ENCODE measurements at places on chromosomes 7 and 10.

DNA sequence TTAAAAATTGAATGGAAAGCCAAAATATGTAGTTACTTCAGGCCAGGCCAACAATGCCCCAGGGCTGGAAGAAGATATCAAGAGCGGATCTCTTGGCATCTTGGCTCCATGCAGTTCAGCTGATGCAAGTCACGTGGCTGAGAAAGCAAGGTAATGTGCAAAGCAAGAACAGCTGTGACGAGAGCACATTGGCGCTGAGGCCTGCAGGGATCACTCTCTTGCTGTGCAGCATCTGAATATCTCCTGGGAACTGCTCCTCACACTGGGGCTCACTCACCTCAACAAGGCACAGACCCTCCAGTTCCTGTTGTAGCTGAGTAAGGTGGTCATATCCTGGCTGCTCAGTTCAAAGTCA, 14.0 kb downstream of the AKR1B1 start:
- no peak for DNase-seq

GRCh38 chr10:55019439-55019838, 218.4 kb upstream of the PCDH15 start:
- DNase-seq = no peak

DNA sequence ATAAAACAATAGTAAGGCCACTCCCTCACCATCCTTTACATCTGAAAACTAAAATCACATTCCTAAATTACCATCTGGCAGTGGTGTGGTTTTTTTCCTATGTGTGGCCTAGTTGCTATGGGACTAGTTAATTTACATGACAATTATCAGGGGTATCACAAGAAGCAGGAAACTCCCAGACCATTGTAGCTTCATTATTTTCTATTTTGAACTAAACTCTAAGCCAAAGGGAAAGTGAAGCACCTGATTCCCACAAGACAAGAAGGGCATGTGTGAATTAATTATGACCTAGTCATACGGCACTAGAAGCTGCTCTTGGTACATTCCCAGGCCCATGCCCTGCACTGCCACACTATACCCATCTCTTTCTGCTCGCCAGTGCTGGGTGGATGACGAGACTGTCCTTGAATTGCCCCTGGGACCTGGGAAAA, 103.4 kb downstream of the ATXN7L1 start:
- no peak for DNase-seq

- DNase-seq = no peak
Observed at GRCh38 chr10:86659721-86660453, 5.5 kb downstream of the OPN4 start.

DNA sequence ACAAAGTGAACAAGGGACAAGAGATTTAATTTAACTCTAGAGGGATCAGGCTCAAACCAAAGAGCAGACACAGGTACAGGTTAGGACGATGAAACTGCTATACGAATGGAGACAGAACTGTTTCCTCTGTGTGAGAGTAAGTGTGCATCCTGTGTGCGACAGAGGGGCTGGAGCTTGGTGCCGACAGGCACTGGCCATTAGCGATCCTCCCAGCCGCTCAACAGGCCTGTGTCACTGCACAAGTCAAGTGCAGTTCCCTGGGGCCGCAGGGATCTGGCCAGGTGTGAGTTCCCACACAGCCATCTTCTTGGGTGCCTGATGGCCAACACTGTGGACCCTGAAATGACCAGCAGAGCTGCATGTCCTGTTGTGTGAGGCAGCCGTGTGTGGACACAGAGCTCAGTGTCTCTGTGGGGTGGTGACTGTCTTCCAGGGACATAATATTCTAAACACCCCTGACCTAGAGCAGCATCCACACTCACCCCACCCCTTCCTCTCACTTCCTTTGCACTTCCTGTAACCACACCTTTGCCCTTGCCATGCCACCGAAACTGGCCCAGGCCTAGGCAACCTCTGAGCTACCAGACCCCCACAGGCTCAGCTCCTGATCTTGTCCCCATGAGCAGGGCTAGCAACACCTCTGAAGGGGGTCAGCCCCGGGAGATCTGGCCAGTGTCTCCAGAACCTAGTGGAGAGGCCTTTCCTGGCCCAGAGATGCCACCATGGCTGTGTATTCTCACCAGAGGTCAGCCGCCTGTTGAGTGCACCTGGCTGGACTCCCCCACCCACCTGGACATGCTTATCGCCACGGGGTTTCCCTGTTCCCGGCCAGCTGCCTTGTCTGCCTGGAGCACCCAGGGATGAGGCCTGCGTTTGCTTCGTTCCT, 11.7 kb upstream of the TBRG4 start:
- DNase-seq = no peak

DNA sequence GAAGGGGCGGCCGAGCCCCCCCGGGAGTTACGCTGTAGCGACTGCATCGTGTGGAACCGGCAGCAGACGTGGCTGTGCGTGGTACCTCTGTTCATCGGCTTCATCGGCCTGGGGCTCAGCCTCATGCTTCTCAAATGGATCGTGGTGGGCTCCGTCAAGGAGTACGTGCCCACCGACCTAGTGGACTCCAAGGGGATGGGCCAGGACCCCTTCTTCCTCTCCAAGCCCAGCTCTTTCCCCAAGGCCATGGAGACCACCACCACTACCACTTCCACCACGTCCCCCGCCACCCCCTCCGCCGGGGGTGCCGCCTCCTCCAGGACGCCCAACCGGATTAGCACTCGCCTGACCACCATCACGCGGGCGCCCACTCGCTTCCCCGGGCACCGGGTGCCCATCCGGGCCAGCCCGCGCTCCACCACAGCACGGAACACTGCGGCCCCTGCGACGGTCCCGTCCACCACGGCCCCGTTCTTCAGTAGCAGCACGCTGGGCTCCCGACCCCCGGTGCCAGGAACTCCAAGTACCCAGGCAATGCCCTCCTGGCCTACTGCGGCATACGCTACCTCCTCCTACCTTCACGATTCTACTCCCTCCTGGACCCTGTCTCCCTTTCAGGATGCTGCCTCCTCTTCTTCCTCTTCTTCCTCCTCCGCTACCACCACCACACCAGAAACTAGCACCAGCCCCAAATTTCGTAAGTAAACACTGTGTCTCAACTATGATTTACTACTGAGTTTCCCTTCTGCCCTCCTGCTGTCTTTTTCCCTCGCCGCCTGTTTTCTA, 666 bp downstream of the NRG3 start:
- DNase-seq = no peak

DNA sequence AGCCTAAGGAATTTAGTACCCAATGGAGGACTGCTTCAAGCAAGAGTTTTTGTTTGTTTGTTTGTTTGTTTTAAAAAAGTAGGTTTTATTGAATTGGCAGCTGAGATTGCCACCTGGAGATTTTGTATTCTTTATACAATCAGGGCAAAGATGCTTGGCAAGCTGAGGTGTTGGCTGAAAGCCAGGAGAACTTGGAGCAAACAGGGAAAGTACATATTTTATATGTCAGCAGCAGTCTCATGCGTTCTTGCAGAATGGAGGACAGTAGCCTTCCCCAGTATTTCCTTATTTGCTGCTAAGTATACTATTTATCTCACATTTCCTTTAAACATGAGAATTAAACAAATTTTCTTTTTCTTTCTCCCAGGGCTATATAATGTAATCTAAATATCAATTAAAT, 22.6 kb upstream of the ICA1 start:
- no peak for DNase-seq

DNA sequence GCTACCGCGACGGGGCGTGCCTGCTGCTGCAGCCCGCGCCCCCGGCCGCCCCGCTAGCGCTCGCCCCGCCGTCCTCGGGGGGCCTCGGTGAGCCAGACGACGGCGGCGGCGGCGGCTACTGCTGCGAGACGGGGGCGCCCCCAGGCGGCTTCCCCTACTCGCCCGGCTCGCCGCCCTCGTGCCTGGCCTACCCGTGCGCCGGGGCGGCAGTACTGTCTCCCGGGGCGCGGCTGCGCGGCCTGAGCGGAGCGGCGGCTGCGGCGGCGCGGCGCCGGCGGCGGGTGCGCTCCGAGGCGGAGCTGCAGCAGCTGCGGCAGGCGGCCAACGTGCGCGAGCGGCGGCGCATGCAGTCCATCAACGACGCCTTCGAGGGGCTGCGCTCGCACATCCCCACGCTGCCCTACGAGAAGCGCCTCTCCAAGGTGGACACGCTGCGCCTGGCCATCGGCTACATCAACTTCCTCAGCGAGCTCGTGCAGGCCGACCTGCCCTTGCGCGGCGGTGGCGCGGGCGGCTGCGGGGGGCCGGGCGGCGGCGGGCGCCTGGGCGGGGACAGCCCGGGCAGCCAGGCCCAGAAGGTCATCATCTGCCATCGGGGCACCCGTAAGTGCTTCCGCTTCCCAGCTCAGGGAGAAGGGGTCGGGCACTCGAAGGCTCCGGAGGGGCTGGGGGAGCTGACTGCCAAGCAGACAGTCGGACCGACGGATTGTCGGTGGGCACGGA, 761 bp downstream of the PTF1A start:
- DNase-seq = no peak

GRCh38 chr7:14685167-14685566, 217.4 kb downstream of the DGKB start:
- no peak for DNase-seq

DNA sequence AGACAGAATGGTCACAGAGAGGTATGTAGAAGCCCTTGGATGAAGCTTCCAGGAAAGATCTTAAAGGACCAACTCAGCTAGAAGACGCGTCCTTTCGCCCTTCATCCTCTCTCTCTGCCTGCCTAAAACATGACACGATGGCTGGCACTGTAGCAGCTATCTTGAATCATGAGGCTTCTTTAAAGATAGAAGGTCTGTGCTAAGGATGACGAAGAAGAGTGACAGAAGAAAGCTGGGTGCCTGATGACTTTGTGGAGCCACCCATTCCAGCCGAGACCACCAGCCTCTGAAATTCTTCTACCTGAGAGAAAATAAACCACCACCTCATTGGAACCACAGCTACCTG, 25.5 kb downstream of the WDR86 start:
- no peak for DNase-seq

DNA sequence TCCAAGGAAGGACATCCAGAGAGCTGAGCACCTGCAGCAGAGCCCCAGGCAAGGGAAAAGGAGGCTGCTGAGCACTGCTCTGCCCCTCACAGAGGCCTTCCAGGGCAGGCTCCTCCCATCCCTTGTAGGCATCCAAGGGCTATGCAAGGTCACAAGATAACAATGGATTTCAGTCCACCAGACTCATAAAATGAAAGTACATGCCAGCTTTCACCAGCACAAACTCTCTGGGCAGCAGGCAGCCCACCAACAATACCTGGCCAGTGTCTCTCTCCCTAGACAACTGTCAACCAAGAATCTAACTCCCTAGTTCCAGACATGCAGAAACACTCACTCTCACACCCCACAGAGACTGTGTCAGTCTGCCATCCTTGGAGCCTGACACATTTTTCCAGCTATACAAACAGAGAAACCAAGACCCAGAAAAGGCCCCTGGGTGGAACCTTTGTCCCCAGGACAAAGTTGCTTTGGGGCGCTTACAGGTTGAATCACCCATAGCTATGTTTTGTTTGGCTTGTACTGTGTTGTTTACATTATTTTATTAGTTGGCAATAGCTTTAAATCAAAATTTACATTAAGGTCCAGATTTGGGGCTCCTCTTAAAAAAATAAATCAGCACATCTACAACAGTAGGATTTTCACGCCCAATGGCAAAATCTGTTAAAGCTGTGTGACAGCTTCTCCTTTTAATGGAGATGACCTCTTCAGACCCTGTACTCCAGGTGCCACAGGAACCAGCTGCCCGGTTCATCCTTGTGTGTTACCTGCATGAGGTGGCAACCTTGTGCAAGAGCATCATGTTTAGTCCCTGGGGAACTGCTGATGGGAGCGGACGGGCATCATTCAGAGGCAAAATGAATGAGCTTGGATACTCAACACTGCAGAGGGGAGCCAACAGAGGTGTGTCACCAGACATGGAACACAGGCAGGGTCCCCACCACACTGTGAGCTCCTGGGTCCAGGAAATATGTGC, 5.2 kb downstream of the GRID1 start:
- no peak for DNase-seq

GRCh38 chr7:1095621-1096155, 7.8 kb downstream of the GPER1 start:
- no peak for DNase-seq

GRCh38 chr7:79622781-79623180, 169.3 kb upstream of the MAGI2 start:
- no peak for DNase-seq

GRCh38 chr7:111825046-111825445, 262.8 kb upstream of the IMMP2L start:
- DNase-seq = no peak

DNA sequence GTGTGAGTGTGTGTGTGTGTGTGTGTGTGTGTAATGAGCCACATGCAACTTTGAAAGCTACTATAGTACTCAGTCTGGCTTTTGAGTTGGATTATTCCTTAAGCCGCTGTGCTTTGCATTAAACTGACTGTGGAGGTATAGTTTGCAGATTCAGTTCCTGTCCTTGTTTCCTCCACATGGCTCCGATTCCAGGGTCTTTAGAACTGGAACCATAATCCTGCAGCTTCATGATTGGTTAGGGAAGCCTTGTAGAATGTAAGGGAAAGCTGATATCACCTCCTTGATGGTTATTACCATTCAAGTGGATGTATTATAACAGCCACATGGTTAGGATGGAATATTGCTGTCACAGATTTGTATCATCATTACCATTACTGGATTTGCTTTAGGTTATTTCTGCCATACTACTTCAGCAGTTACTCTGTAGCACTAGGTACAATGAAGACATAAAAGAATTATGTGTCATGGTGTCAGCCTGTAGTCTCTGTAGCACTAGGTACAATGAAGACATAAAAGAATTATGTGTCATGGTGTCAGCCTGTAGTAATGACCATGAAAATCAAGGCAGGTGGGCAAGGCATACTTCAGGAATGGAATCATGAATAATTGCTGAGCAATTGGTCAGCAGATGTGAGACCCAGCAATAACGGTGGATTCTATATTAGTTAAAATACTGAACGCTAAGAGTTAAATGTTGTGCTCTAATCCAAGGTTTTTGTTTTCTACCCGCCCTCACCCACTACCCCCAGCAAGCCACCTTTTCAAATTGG, 275.1 kb upstream of the FZD1 start:
- no peak for DNase-seq

GRCh38 chr7:101667920-101668319, 38.8 kb upstream of the MYL10 start:
- DNase-seq = no peak

GRCh38 chr10:24427678-24428409, 218.9 kb downstream of the KIAA1217 start:
- no peak for DNase-seq

- no peak for DNase-seq
Observed at GRCh38 chr10:83073472-83073871, 1065.8 kb upstream of the GHITM start.

GRCh38 chr10:97226398-97226797, 40.6 kb upstream of the SLIT1 start:
- DNase-seq = no peak
